Stimulated activated CD8-positive, alpha-beta memory T cell treated with anti-CD3 and anti-CD28 coated beads, Interleukin-15, amount 100 ng/mL, for 4 hours (primary cell): ENCODE measurements at places on chromosomes 6 and 20.

- DNase-seq, result no peak
These were observed 310.7 kb downstream of the EYA4 start for GRCh38 chr6:133551847-133552341.

DNA sequence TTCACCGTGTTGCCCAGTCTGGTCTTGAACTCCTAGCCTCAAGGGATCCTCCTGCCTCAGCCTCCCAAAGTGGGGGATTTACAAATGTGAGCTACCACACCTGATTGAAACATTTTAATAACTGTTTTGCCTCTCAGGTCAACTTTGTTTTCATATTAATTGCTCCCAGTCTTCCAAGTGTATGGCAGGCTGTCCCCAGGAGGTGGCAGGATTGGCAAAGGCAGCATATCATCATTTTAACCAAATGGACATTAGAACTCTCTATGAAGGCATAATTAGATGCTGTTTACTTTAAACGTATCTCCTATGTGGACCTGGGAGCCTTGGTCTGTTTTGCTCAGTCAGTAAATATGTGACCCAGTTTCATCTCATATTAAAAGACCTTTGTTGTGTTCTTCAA is 59.2 kb upstream of the CSE1L start:
- DNase-seq, result no peak

GRCh38 chr6:31836474-31837368 is 9.2 kb downstream of the HSPA1B start:
- DNase-seq, result no peak

DNA sequence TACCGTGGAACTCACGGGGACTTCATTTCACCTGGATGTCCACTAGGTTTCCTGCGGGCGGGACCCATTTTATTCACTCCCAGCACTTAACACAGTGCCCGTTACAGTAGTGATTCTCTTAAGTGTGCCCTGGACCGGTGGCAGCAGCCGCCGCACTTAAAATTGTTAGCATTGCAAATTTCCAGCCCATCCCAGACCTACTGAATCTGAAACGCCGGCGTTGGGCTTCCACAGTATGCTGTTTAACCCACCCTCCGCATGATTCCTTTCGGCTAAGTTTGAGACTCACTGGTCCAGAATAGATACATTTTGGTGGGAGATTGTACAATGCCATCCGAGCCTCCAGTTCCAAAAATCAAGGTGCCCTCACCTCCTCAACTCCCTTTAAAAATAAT is 967 bp downstream of the SMPDL3A start:
- DNase-seq, result no peak

- DNase-seq, result no peak
These were observed 32.1 kb upstream of the IRF4 start for GRCh38 chr6:359261-360035.

GRCh38 chr20:33685328-33686099 is 671 bp downstream of the E2F1 start:
- no peak for DNase-seq

DNA sequence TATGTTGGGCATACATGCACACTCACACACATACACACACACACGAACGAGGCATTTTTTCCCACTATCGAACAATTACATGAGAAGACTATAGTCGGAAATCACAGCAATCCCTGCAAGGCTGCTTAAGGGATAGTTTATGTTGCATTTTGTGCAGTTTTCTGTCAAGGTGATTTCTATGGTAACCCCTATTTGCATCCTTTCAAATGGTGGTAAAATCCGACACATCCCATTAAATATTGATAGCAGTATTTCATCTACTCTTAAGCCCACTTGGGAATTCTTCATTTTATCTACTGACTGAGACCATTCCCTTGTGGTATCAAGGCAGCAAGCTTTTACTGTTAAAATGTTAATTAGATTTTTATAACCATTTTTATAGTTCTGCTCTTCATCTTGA is 457.8 kb downstream of the HACE1 start:
- no peak for DNase-seq

- DNase-seq, result no peak
These were observed 703.6 kb upstream of the SLC35B3 start for GRCh38 chr6:9138936-9139335.

DNA sequence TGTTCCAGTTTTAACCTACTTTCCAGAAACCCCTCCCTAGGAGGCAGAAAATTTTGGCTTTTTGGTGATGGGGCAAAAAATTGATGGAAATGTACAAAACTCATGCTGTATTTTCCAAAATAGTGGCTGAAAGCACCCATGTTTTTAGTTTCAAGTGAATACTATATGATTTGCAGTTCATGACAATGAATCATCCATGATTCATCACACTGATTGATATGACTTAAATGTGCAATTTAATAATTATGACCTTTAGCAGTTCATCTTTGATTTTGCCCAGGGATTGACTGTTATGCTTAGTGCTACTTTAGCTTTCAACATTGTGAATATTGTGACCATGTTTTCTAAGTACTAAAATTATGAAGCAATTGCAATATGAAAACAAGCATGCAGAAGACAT is 478.7 kb downstream of the HTR1B start:
- no peak for DNase-seq

- DNase-seq, result no peak
These were observed 921.9 kb upstream of the EYS start for GRCh38 chr6:66628917-66629316.

GRCh38 chr6:6546318-6547109 is 42.0 kb upstream of the LY86 start:
- DNase-seq, result peak; percentile 4
